Hematopoietic multipotent progenitor cell treated with erythropoietin and hydrocortisone succinate and interleukin-3 and kit ligand, for 4 days (in vitro differentiated cells): ENCODE measurements at places on chromosomes 16 and 17.
A peak's percentile ranks its signal among the peaks of the same experiment; 100 is the strongest.

GRCh38 chr16:11673091-11674000 is 5.1 kb downstream of the SNN start:
- DNase-seq, result no peak

GRCh38 chr17:81347437-81347836 is 47.8 kb upstream of the BAHCC1 start:
- no peak for DNase-seq

- DNase-seq, result peak; percentile 46
These were observed 142.7 kb upstream of the GNAO1 start for GRCh38 chr16:56048425-56049105.

DNA sequence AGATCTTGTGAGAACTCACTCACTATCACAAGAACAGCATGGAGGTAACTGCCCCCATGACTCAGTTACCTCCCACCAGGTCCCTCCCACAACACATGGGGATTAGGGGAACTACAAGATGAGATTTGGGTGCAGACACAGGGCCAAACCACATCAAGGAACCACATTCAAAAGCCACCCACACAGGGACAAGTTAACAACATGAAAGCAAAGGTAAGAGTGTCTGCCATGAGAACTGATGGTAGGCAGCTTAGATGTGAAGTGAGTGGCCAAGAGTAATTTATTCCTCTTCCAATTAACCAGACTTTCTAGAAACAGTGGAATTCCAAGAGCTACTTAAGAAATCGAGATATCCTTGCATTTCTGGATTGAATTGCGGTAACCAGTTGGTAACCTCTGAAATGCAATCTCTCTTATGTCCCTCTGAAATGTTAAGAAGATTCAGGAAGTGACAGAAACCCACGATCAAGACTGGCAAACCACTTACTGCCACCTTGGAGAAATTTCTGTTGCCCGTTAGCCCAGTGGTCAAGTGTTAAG is 167.4 kb upstream of the CACNG5 start:
- peak; percentile 24 for DNase-seq

- DNase-seq, result no peak
These were observed 44.3 kb downstream of the XYLT1 start for GRCh38 chr16:17426451-17426850.

DNA sequence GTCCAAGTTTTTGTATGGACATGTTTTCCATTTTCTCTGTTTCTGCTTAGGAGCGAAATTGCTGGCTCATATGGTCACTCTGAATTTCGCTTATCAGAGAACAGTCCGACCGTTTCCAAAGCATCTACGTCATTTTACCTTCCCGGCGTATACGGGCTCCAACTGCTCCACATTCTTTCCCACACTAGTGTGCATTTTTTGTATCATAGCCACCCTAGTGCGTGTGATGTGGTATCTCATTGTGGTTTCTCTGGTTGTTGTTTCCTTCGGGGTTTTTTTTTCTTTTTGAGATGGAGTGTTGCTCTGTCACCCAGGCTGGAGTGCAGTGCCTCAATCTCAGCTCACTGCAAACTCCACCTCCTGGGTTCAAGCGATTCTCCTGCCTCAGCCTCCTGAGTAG is 31.0 kb upstream of the BHLHA9 start:
- no peak for DNase-seq

DNA sequence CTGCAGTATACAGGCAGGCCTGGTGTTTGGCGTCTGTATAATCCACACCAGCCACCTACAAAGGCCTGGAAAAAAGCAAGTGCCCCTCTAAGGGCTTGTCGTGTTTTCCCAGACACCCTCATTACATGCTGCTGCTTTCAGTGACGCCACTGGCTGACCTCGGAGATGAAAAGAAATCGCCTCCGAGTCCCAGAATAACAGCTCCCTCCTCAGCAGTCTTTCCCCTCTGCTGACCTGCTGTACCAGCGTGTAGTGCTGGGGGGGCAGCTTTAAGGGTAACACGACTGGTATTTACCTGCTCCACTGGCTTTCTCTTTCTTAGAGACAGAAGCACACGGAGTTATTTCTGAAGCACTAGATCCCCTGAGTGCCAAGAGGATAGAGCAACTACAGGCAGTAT is 296.8 kb downstream of the GRIN2A start:
- DNase-seq, result no peak

DNA sequence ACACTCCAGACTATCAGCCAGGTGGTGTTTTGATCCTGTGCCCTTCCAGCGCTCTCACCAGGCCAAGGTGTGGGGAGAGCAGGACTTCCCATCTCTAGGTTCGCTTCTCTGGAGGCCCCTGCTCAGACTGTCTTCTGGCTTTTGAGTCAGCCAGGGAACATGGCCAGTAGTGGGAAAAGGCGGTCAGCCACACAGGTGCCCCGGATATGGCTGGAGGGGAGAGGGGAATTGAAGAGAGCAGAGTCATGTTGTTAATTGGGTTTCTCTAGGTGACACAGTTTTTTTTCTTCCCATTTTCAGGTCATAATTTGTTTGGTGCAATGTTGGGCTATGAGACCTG is 1.5 kb downstream of the MINK1 start:
- no peak for DNase-seq

- DNase-seq, result no peak
These were observed 131.7 kb downstream of the ABCC1 start for GRCh38 chr16:16081141-16081540.

DNA sequence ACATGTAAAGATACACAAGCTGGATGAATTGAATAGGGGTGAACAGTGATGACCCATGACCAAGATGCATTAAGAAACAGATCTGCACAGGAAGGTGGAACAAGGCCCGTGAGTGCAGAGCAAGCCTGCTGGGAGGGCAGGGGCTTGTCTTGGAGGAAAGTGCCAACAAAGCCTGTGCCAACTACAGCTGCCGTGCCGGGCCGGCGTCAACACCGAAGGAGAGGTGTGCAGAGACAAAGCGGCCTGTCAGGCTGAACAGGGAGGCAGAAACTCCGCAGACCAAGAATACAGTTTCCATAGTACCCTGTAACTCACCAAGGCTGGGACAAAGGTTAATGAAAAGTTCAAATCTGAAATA is 46.7 kb downstream of the ANKRD11 start:
- no peak for DNase-seq
